ENCODE measurements at places on chromosomes 5 and 9. TPM values are rescaled to one million over a fixed set of nuclear protein-coding genes. Genes with fewer than 3 reads are reported as not detected.

Gene VDAC1
- 91.4 TPM for total RNA-seq

Gene PSD2
- not detected for total RNA-seq

Gene RNF183
- not detected for total RNA-seq

Gene SPINK13
- not detected for total RNA-seq

Gene GALNT12
- 1.5 TPM for total RNA-seq

Gene KIF24
- 0.74 TPM for total RNA-seq

Gene ANGPTL2
- total RNA-seq: 66.2 TPM

Gene B4GALT7
- total RNA-seq: 32.5 TPM

Gene AGXT2
- total RNA-seq: not detected

- H3K36me3 ChIP-seq: no peaks in the 10 kb centered on the region
- no peaks in the 10 kb centered on the region for H3K4me1 ChIP-seq
- H3K27ac ChIP-seq: no peak overlapping the region
These were observed 153.7 kb downstream of the NDUFS4 start for GRCh38 chr5:53713978-53714666.

DNA sequence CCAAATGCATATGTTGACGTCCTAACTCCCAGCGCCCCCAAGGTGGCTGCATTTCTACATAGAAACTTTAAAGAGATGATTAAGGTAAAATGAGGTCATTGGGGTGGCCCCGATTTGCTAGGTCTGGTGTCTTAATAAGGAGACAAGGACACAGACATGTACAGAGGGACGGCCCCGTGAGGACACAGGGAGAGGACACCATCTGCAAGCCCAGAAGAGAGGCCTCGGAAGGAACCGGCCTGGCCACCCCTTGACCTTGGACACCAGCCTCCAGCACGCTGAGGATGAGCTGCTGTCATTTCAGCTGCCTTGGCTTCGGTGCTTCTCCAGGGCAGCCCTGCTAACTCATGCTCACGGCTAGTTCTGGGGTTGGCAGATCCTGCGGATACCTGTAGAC lies 73.2 kb downstream of the MRPL36 start:
- no peak for DNase-seq
- no peaks in the 10 kb centered on the region for H3K27me3 ChIP-seq
- no peaks in the 10 kb centered on the region for H3K36me3 ChIP-seq

GRCh38 chr9:80556631-80557030 lies 984.9 kb downstream of the TLE4 start:
- DNase-seq: no peak
- no peak overlapping the region for H3K27ac ChIP-seq
- H3K27me3 ChIP-seq: no peaks in the 10 kb centered on the region
- no peak overlapping the region for H3K4me3 ChIP-seq

DNA sequence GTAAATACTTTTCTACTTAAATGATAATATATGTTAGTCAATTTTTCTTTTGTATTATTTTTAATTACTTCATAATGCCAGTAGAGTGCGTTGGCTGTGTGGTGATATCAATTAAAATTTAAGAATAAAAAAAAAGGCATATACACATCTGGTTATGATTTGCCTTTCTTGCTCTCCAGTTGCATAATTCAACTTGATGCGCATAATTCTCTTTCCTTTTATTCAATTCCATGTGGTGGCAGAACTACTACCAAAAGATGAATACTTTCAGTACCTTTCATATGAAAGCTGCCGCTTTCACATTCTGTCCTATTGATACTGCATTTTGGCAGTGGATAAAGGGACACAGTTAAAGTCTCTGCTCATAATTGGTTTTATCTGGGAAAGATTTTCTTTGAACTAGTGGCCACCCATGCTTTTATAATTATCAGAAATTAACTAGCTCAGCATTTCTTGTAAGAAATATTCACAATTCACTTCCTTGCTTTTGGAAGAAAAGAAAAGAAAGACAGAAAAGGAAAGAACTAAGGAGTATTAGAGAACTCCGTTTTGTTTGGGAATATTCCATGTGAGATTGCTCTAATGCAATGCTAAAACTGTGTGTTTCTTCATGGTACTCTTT lies 12.3 kb upstream of the ADGRV1 start:
- no peak overlapping the region for H3K27ac ChIP-seq
- H3K36me3 ChIP-seq: no peaks in the 10 kb centered on the region
- H3K4me1 ChIP-seq: no peaks in the 10 kb centered on the region
- peaks cover 49% of the 10 kb centered on the region for H3K27me3 ChIP-seq
- H3K4me3 ChIP-seq: no peak overlapping the region
- DNase-seq: no peak

GRCh38 chr5:159398936-159399335 lies 68.6 kb upstream of the IL12B start:
- no peak for DNase-seq
- H3K4me3 ChIP-seq: no peak overlapping the region
- H3K36me3 ChIP-seq: no peaks in the 10 kb centered on the region
- no peaks in the 10 kb centered on the region for H3K27me3 ChIP-seq
- H3K27ac ChIP-seq: no peak overlapping the region

DNA sequence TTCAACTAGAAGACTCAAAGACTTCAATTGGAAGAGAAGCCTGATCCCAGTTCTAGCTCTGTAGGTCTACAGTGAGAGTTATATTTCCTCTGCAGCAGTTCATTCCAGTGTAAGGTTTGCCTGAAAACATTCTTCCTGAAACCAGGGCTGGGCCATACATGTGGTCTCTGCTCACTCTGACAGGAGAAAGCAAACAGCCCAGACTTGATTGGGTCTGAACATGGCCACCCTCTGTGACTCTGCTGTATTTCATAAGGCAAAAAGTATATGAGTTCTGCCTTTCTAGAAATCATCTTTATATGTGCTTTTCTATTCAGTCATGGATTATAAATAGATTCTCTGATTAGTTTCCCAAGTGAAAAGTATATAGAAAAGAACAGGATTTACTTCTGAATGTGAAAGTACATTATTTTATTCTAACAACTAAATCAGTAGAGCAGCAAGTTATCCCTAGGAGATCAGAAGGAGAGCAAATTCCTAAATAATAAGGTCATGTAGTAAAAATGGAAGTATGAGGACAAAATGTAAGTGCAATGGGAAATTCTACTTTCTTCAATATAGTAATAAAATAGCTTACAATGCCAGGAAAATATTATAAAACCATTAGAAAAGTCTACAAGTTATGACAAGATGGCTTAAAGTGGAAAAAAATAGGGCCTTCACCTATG lies 144.3 kb downstream of the EFNA5 start:
- no peaks in the 10 kb centered on the region for H3K27me3 ChIP-seq
- no peaks in the 10 kb centered on the region for H3K36me3 ChIP-seq
- no peak overlapping the region for H3K4me3 ChIP-seq
- H3K4me1 ChIP-seq: no peaks in the 10 kb centered on the region
- H3K27ac ChIP-seq: no peak overlapping the region
- DNase-seq: no peak

GRCh38 chr5:124745928-124746915 lies at the start of gene ZNF608:
Gene ZNF608, minus strand, starts transcription at chr5:124746639. Its CDS starts 1,650 bp downstream, at chr5:124744989.
- peak within 1 kb of the TSS; percentile 92 for H3K27ac ChIP-seq
- no peaks in the 10 kb centered on the region for H3K27me3 ChIP-seq
- DNase-seq: no peak

DNA sequence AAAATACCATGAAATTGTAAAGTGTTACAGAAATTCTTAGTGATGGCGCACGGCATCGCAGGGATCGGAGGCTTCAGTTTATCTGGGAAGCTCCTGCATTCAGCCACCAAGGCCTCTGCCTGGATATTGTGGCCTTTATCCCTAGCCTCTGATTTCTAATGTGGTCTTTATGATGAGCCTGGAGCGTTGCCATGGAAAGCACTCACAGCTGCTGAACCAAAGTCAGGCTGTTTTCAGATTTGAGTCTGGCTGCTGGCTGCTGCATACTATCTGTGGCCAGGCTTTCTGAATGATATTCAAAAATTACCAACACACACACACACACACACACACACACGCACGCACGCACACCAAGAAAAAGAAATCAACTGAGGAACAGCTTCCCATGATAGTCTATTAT lies 101.1 kb upstream of the ZNF366 start:
- no peaks in the 10 kb centered on the region for H3K27me3 ChIP-seq
- no peaks in the 10 kb centered on the region for H3K4me1 ChIP-seq
- no peak for DNase-seq
- no peaks in the 10 kb centered on the region for H3K36me3 ChIP-seq
- H3K4me3 ChIP-seq: no peak overlapping the region
- no peak overlapping the region for H3K27ac ChIP-seq

GRCh38 chr5:35229076-35230037 lies 930 bp downstream of the PRLR start:
- H3K27ac ChIP-seq: no peak overlapping the region
- H3K4me3 ChIP-seq: peak overlapping the region; percentile 63
- peaks cover 39% of the 10 kb centered on the region for H3K27me3 ChIP-seq
- H3K4me1 ChIP-seq: peaks cover 14% of the 10 kb centered on the region

- peak overlapping the region; percentile 46 for H3K27ac ChIP-seq
- DNase-seq: no peak
- H3K4me1 ChIP-seq: peaks cover 6% of the 10 kb centered on the region
- H3K4me3 ChIP-seq: no peak overlapping the region
These were observed 33.5 kb downstream of the ABLIM3 start for GRCh38 chr5:149174847-149175234.

DNA sequence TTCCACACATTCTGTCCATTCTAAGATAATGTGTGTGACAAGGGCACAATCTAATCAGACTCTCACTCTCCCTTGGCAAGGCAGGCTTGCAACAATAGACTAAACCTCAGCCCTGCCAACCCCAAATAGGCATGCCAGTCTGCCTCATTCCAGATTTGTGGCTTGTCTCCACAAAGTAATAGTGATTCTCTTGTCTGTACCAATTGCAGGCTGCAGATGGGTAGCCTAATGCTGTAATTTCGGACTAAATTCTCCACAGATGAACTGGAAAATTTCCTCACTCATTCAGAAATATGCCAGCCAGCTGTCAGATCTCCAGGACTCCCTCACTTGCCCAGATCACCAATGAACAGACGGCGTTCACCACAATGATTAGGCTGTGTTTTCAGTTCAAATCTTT lies 413.6 kb downstream of the ELAVL2 start:
- H3K4me1 ChIP-seq: no peaks in the 10 kb centered on the region
- no peak for DNase-seq
- H3K27me3 ChIP-seq: no peaks in the 10 kb centered on the region
- no peaks in the 10 kb centered on the region for H3K36me3 ChIP-seq
- no peak overlapping the region for H3K4me3 ChIP-seq
- H3K27ac ChIP-seq: no peak overlapping the region

- no peak for DNase-seq
- H3K36me3 ChIP-seq: no peaks in the 10 kb centered on the region
- no peaks in the 10 kb centered on the region for H3K4me1 ChIP-seq
- no peak overlapping the region for H3K4me3 ChIP-seq
These were observed 277.6 kb downstream of the PSAT1 start for GRCh38 chr9:78574354-78575045.

- peaks cover 83% of the 10 kb centered on the region for H3K36me3 ChIP-seq
- no peaks in the 10 kb centered on the region for H3K27me3 ChIP-seq
- no peaks in the 10 kb centered on the region for H3K4me1 ChIP-seq
- DNase-seq: no peak
- H3K4me3 ChIP-seq: no peak overlapping the region
- no peak overlapping the region for H3K27ac ChIP-seq
These were observed 186.0 kb downstream of the PAX5 start for GRCh38 chr9:36847781-36848673.

GRCh38 chr9:86676396-86676795 lies 270.9 kb downstream of the GAS1 start:
- H3K4me1 ChIP-seq: no peaks in the 10 kb centered on the region
- H3K27me3 ChIP-seq: no peaks in the 10 kb centered on the region
- no peak overlapping the region for H3K27ac ChIP-seq
- DNase-seq: no peak
